ENCODE measurements at places on chromosomes 4 and X. TPM values are rescaled to one million over a fixed set of nuclear protein-coding genes. Genes with fewer than 3 reads are reported as not detected.
A peak's percentile ranks its signal among the peaks of the same experiment; 100 is the strongest.

The FANCB gene
- 0.19 TPM for polyA plus RNA-seq

The TMSB15C gene
- 0.30 TPM for polyA plus RNA-seq

The TLR10 gene
- 0.08 TPM for polyA plus RNA-seq

DNA sequence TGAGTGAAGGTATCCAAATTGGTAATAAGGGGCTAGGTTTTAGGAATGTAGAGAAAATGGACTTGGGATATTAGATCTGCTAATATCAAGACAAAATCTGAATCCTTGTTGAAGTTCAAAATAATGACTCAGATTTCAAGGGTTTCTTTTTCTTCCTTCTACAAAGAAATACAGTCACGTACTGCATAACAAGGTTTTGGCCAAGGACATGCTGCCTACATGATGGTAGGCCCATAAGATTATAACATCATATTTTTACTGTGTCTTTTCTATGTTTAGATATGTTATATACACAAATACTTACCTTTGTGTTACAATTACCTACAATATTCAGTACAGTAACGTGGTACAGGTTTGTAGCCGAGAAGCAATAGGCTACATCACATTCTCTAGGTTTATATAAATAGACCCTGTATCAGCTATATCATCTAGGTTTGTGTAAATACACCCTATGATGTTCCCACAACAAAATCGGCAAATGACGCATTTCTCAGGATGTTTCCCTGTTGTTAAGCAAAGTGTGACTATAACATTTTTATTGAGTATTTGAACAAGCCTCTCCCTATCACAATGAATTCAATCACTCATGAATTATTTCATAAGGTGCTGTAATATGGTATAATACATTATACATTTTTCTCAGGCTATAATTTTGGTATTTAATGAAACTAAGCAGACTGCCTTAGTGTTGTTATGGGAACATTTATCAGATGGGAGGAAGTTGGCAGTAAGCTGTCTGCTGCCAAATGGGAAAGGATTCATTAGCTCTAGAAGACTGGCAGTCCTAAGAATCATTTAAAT lies 186.3 kb downstream of the PPP3CA start:
- DNase-seq: no peak

DNA sequence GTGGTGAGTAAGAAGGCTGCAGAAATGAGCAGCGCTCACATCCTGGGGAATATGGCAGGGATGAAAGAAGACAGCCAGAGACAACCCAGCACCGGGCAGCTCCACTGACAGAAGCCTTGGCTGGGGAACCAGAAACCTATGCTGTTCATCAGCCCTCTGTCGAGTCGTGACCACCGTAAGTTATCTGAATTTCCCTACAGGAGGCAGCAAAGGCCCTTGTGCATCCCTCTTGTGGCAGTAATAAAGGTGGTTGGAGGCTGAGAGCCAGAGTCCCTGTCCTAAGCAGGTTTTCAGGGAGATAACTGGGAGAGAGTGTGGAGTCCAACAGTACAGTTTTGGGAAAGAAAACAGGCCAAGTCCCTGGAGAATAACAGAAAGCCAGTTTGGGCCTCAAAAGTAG lies 194.0 kb upstream of the BOD1L1 start:
- DNase-seq: no peak

DNA sequence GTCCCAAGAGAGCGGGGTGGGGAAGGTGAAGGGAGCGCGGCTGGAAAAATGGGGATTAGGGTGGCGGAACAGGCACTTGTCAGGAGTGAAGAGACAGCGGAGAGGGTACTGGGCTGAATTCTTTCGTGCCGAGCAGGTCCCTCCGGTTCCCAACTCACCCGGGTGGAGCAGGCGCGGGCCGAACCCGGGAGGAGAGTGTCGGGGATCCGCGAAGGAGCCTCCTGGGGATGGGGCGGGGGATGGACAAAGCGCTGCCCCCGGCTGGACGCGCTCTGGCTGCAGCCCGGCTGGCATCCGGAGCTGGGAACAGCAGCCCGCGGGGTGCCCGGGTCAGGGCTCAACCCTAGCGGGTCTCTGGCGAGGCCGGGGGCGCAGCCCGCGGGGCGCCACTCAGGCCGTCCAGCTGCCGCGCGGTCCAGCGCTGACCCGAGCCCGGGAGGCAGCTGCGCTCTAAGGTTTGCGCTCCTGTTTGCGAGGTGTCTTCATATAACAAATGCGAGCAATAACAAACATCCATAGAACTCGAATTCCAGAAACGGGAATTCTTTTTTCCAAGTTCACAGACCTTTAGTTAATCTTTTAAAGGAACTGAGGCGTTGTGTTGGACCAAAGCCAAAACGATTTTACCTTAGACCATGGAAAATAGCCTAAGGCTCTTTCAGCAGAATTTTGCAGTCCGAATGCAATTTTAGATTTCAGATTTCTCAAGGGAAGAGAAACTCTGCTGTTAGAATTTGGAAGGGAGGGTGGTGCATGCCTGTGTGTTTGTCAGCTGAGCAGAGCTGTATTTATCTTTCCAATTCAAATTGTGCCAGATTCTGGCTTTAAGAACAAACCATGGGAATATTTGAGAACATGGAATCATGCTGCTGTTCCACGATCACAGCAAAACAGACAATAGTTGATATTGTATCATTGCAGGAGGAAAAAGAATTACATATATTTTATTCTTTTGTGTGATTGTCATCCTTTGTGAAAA lies 744 bp downstream of the NPY5R start:
- DNase-seq: peak; percentile 14

DNA sequence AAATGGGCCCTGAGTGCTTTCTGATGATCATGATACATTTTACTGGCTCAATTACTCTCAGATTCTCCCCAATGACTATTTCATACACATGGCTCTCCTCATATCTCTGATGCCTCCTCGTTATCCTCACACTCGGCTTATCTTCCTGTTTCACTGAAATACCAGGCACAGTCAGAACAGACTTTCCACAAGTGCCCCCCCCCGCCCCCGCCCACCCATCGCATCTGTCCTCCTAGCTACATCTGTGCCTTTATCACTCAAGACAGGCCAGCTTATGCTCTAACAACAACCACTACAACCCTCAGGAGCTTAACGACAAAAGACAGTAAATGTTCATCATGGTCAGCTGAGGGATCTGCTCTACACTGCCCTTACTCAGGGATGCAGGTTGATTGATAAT lies 610.6 kb upstream of the DIPK2B start:
- DNase-seq: no peak

GRCh38 chr4:58564695-58565475 lies 1454.7 kb upstream of the IGFBP7 start:
- DNase-seq: no peak

GRCh38 chrX:47586043-47586787 lies 4.0 kb downstream of the TIMP1 start:
- DNase-seq: no peak

DNA sequence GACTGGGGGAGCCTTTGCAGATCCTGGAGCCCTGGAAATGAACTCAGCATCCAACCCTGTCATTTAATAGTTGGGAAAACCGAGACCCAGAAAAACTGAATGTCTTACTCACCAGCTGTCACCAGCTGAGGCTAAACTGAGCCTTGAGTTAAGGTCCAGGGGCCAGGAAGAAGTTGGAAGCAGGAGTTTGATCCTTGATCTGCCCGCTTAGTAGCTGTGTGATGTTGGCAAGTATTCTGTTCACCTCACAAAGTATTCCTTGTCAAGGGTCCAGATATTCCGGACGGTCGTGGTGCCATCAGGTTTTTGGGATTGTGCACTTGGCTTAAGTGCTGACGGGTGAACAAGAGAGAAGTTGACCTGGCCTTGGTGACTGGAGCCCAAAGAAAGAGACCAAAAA lies 30.7 kb upstream of the PROM1 start:
- no peak for DNase-seq

GRCh38 chr4:60992037-60992436 lies 208.1 kb upstream of the ADGRL3 start:
- no peak for DNase-seq

GRCh38 chrX:151912221-151912620 lies 468 bp upstream of the MAGEA4 start:
- no peak for DNase-seq

DNA sequence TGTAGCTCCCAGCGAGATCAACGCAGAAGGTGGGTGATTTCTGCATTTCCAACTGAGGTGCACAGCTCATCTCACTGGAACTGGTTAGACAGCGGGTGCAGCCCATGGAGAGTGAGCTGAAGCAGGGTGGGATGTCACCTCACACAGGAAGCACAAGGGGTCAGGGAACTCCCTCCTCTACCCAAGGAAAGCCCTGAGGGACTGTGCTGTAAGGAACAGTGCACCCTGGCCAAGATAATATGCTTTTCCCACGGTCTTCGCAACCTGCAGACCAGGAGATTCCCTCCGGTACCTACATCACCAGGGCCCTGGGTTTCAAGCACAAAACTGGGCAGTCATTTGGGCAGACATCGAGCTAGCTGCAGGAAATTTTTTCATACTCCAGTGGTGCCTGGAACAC lies 216.4 kb upstream of the TET2 start:
- DNase-seq: no peak

The SLC38A5 gene
- polyA plus RNA-seq: 250 TPM

The PRDM8 gene
- polyA plus RNA-seq: 0.49 TPM

GRCh38 chr4:83276299-83277040 lies 8.1 kb downstream of the COQ2 start:
- no peak for DNase-seq

GRCh38 chrX:19599253-19599652 lies 83.9 kb upstream of the MAP3K15 start:
- DNase-seq: no peak

DNA sequence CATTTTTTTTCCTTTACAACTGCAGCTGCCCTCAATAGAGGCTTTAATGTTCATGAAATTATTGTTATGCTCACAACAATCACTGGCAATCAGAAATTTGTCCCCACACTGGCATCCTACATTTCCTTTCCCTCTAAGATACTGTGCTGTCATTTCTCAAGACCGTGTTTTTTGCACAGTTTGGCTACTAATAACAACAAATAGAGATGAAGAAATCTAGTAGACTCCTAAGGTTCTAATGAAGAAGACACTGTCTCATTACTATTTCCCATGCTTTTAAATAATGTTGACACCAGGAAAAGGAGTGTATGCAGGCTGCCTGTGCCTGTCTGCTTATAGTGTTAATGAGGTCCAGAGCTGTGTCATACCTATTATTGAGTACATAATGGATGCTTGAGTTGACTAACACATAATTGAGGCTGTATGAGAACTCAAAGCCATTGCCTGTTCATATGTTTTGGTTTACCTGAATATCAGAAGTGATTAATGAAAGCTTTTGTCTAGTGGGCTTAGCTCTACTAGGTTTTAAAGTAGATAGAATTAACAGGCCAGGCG lies 1.5 kb upstream of the EIF4E start:
- DNase-seq: no peak

DNA sequence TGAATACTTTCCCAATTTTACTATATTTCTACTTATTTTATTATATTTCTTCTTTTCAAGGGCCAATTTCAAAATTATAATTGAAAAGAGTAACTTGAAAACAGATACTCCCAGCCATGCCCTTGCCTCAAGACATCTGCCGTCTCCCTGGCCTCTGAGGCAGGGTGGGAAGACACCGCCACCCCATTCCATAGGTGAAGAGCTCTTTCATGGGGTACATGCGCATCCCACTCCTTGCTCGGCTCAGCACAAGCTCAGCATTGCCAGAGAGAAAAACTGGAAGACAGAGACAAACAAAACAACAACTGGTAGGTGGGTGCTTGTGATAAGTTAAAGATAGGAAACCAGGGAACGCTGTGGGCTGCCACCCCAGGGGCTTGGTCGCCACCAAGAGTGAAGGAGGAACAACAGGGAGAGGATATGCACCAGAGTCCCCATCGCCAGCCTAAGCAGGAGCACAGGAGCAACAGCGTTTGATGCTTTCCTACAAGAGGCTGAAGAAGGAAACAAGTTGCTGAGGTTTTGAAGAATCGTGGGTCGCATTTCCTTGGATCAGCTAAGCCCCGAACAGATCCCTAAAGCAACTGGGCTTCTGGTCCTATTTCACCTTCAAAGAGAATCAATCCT lies 11.3 kb downstream of the TMEM154 start:
- no peak for DNase-seq

The LIMCH1 gene
- 12.0 TPM for polyA plus RNA-seq

- no peak for DNase-seq
These were observed 12.0 kb upstream of the WDR19 start for GRCh38 chr4:39170301-39170700.

DNA sequence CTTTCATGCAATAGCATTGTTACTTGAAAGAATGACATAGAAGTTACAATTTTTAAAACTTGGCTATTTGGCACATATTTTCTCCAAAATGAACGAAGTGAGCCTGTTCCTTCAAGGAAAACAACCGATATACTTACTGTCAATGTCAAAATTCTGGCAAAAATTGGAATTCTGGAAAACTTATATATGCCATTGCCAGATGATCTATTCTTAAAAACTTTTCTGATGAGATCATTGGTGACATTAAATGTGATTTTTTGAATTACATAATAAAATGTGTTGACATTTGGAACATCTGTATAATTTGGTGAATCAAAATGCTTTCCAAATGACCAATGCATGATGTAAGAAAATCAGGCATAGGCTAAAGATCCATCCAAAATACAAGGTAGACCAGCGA lies 209.0 kb downstream of the SCFD2 start:
- DNase-seq: no peak

DNA sequence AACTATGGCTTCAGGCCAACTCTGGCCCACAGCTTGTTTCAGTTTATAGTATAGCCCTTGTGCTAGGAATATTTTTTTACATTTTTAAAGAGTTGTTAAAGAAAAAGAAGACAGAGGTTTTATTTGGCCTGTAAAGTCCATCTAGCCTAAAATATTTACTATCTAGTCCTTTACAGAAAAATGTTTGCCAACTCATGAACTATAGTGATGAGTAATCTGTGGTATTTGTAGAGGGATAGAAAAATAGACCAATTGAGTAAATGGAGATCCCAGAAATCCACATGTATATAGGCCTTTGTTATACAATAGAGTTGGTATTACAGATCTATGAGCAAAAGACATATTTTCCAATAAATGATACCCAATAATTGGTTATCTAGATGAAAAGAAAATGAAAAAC lies 288.7 kb downstream of the PRDM5 start:
- no peak for DNase-seq

The GRIA3 gene
- 11.8 TPM for polyA plus RNA-seq

The STOX2 gene
- 4.2 TPM for polyA plus RNA-seq

DNA sequence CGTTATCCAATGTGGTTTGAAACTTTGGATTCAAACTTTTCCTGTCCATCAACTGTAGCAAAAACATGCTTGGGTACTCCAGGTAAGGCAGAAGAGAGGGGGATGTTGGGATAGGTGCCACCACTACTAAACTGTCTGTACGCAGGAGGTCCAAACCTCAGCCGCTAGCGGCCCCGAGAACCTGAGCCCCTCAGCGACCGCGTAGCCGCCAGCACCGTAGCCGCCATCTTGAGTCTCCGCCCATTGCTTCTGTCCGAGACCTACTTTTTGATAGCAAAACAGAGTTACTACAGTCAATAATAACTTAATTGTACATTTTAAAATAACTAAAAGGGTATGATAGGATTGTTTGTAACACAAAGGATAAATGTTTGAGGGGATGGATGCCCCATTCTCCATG lies 119.9 kb upstream of the GRID2 start:
- DNase-seq: no peak

GRCh38 chrX:22366166-22366702 lies 93.5 kb downstream of the CBLL2 start:
- DNase-seq: no peak

Data from pancreas (tissue), 10 donors.